Activated CD4-positive, CD25-positive, alpha-beta regulatory T cell (primary cell): ENCODE measurements at places on chromosomes 6 and 20.

GRCh38 chr6:32472781-32473375 is 33.2 kb downstream of the HLA-DRA start:
- no peak for DNase-seq

GRCh38 chr6:11718463-11718862 is 60.1 kb downstream of the ADTRP start:
- no peak for DNase-seq

DNA sequence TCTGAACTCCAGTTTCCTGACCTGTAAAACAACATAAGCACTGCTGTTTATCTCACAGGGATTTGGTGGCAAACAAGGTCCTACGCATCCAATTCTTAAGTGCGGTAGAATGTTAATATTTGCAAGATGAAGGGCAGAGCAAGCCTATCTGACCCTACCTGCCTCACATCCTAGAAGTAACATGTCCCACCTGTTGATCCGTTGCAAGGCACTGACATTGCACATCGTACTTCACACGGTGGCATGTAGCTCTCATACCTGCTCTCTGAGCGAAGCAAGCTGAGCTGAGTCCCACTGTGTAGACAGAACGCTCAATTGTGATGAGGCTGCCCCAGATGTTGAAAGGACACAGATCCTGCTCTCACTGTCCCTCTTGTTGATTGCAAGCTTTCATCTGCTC is 154.7 kb upstream of the PDE10A start:
- DNase-seq: no peak

GRCh38 chr20:4065391-4065844 is 50.1 kb upstream of the RNF24 start:
- DNase-seq: no peak

DNA sequence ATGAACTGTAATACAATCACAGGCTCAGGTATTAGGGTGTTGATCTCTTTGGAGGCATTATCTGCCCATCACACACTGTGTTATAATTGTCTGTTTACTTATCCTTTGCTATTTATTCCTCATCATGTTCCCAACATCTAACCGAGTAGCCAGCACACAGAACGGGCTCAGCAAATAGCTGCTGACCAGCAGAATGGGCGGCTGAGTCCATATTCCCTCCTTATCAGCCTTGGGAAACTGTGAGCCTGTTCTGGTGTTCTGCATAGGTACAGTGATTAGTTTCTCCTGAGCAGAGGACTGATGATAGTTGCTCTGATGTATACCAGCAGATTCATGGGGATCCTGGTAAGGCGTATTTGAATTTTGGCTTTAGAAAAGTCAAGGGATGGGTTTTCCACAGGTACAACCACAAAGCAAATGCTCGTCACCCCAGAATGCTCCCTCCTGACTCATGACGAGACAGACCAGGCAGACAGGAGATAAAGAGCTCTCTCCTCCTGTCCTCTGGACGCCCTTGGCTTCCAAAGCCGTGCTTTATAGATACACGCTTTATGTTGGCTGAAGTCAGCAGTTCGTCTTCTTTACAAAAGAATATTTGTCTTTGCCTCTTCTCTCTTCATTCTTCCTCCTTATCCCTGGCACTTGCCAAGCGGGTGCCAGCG is 166.7 kb downstream of the TTLL2 start:
- DNase-seq: no peak

DNA sequence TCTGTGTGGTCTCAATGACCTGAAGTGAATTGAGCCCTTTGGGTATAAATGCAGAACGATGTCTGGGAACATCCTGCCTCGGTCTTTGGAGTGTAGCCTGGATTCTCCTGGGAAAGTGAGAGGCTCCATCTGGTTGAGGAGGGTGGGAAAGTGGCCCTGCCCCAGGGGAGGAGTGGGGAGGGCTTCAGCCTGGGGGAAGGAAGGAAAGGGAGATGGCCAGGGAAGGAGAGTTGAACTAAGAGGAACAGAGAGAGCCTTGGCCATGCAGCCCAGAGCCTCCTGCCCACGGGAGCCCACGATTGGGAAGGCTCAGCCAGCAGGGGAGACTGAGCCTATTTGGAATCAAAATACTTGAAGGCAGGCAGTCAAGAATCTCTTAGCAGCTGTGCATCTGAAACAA is 2.3 kb upstream of the EPB41L1 start:
- no peak for DNase-seq

GRCh38 chr6:33567836-33568235 is 12.2 kb downstream of the BAK1 start:
- DNase-seq: no peak

DNA sequence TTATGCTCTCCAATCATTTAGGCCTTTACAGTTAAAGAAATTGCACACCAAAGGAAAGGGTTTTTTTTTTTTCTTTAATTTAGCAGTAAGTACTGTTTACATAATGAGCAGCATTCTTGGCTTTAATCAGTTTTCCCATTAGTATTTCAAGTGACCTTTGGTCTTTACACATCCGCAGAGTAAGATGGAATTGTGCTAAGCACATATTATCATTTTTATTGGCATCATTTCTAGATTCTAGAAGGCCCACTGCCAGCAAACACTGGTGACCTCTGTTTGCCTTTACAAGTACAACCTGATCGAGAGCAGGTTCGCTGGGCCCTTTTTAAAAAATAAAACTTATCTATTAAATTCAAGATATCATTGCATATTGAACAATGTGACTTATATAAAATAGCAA is 104.3 kb downstream of the ADGRG6 start:
- no peak for DNase-seq

- DNase-seq: no peak
Measured at GRCh38 chr6:156502969-156503504, 274.1 kb upstream of the ARID1B start.

- no peak for DNase-seq
Measured at GRCh38 chr20:23007886-23008655, 27.0 kb upstream of the SSTR4 start.

GRCh38 chr6:49025273-49026240 is 437.5 kb downstream of the MMUT start:
- DNase-seq: no peak

GRCh38 chr6:11738661-11739375 is 39.8 kb downstream of the ADTRP start:
- no peak for DNase-seq

GRCh38 chr6:36533321-36533720 is 14.0 kb downstream of the STK38 start:
- DNase-seq: no peak

GRCh38 chr6:7137335-7138045 is 29.7 kb downstream of the RREB1 start:
- peak; percentile 24 for DNase-seq

GRCh38 chr20:35776513-35777101 is 4.8 kb downstream of the PHF20 start:
- DNase-seq: no peak

DNA sequence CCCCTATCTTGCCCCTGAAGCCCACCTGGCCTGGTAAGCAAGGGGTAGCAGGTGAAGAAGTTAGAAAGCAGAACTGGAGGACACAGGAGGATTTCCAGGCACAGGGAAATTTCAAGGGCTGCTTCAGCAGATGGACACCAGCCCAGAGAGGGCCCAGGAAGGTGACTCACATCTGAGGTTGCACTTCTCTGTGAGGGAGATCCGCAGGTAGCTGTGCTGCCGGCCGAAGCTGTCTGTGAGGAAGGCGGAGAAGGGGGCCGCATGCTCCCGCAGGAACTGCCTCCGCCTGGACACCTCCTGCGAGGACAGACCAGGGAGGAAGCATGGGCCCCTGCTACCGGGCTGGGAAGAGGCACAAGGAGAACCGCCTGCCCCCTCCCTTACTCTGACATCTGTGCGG is 7.1 kb downstream of the MOCS1 start:
- no peak for DNase-seq

DNA sequence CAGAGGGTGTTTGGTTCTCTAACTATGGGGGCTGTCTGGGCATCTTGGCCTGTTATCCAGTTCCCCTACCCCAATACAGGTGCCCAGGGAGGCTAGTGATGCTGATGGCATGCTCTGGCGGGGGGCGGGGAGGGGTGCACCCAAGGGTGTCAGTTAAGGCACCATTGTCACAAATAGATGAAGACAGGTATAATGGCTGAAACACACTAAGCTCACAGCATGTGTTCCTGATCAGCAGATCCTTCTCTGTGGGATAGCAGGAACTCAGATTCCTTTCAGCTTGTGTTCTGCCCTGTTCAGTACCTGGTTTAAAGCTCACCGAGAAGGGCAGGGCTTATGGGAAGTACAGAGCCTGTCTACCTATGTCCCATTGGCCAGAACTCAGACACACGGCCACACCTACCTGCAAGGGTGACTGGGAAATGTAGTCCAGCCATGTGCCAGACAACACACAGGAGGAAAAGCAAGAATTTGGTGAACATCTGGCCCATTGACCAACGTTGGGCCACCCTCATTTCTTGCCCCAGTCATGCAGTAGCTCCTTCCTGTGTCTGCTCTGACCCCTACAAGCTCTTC is 3.4 kb upstream of the RSPO4 start:
- no peak for DNase-seq

GRCh38 chr20:57224641-57225138 is 41.8 kb downstream of the BMP7 start:
- no peak for DNase-seq

DNA sequence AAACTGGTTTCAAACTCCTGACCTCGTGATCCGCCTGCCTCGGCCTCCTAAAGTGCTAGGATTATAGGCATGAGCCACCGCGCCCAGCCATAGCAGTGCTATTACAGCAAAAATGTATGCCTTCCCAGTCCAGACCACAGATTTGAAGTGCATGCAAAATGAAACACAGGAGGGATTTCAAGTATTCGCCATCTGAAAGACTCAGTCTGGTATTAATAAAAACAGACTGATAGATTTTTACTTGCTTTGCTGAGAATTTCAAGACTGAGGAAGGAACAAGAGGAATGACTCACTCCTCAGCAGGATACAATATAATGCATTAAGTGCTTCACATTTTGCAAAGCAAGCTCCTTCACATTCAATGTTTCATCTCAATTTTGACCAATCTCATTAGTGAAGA is 134.9 kb downstream of the TMEM200A start:
- DNase-seq: no peak

DNA sequence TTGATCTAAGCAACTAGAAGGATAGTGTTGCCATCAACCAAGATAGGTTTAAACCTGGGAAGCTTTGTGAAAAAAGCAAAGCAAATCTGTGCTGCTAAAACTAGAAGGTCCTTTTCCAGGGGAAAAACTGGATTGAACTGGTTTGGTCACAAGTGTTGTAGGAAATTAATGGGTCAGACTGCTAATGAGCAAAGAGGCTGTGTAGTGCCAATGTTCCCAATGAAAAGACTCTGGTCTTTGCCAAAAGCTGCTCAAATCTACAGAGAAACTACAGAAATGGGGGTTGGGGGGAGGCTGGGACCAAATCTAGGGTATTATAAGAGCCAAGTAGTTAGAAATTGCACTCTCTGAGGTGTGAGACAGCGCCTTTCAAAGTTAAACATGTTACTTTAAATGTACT is 85.0 kb downstream of the PLCG1 start:
- DNase-seq: no peak

GRCh38 chr6:1130709-1131108 is 181.2 kb upstream of the FOXQ1 start:
- DNase-seq: no peak

DNA sequence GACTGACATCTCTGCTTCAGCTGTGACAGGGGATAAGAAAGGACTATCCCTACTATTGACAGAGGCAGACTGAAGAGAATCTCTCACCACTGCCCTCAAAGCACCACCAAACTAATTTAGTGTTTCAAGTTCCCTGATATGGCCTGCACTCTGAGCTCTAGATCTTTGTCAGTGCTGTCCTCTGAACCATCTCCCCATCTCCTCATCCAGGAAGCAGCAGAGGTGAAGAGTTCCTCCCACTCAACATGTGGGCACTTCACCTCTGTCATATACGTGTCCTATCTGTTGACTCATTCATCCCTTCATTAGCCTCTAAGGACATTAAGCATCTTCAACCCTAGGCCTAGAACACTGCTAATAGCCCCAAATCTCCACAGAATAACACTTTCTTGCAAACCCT is 14.1 kb downstream of the FAM210B start:
- no peak for DNase-seq

GRCh38 chr20:17172836-17173516 is 53.9 kb upstream of the PCSK2 start:
- DNase-seq: no peak

DNA sequence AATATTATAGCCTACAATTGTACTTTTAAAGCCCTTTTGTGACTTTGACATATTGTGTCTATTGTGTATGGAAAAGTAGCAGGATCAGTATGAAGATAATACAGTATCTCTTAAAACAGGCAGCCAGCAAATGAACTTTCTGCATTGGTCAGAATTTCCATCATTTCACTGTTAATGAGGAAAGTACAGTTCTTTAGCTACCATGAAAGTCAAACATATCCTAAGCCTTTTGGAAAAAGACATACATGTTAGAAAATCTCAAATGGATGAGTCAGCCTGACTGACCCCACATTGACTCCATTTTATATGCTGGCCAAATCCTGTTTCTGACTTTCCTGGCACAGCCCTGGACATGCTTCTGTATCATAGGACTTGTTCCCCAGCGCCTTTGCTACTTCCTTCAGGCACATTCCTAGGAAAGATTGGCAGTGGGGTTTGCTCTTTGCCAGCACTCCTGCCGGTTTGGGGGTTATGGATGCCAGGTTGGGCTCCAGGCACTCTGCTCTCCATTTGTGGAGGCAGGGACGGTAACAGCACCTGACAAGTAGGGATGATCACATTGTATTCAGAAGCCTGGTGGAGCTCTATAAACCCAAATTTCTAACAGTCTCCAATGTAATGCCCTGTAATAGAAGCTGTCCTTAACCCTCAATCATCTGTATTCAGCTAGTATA is 43.7 kb downstream of the TOP1 start:
- no peak for DNase-seq
